ENCODE measurements at places on chromosomes 11 and 22.

- DNase-seq = peak; percentile 61
These were observed 24.8 kb downstream of the PTPRJ start for GRCh38 chr11:48005136-48005535.

DNA sequence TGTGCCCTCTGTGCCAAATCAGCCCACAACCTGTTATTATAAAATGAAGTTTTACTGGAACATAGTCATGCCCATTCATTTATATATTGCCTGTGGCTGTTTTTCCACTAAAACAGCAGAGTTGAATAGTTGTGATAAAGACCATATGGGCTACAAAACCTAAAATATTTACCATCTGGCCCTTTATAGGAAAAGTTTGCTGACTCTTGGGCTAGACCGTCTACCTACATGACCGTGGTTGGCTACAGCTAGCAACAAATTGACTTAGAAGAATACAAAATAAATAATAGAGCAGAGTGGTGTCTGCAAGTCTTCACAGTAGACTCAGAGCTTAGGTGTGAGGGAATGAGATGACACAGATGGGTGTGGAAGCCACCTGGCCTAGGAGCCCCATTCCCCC is 11.2 kb upstream of the IL18BP start:
- no peak for DNase-seq

GRCh38 chr11:35089666-35090065 is 49.3 kb upstream of the CD44 start:
- no peak for DNase-seq

DNA sequence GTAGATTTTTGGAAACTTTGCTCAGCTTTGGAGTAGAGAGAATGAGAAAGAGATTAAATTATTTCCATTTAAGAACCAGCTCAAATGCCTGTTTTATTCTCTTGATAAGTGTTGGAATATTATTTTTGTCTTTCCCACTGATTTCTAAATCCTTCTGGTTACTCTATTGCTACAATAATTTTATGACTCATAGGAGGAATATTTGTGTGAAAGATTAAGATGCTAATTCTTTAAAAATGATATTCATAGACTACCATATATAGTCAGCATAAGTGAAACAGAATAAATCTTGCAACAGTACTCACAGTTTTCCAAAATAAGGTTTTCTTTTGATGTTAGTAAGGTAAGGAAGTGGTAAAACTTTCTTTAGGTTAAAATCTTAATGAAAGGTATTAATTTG is 60.9 kb downstream of the YAP1 start:
- DNase-seq = no peak

DNA sequence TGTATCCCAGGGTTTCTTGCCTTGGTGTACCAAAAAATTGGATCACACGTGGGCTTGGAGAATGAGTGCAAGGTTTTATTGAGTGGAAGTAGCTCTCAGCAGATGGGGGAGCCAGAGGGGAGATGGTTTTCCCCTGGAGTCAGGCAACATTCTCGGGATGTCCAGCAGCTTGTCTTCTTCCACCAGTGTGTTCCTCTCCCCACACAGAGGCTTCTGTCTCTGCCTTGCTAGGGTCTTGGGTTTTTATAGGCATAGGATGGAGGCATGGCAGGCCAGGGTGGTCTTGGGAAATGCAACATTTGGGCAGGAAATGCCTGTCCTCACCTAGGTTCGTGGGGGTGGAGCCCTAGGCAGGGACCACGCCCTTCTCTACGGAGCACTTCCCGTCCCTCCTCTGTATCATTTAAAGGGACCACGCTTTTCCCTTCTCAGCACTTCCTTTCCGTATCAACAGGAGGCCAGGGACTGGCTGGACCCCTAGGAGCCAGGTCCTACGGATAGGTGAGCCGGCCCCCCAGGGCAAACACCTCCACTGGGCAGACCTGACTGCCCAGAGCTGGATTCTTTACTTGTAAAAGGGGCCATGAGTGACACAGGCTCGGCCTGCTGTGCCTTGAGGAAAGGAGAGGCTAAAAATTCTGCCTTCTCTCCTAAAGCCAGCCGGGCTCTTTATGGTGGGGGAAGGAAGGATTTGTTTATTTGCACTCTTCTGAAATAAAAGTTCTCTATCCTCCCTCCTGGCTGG is 55.3 kb upstream of the CCDC188 start:
- DNase-seq = peak; percentile 58

DNA sequence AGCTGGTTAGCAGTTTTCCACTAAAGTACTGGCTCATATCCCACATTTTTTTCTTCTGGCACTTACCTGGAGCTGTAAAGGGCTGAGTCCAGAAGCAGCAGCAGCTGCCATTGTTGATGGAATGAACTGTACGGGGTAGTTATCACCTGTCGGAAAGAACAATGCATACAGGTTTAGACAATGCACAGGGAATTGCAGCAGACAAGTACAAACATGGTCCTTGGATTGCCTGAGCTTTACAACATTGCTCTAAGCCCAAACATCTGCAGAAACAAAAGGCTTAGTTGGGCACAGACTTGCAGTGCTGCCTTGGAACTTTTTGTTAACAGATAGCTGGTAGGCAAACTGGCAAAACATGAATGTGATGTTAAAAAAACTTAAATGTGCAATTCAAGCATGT is 258.8 kb downstream of the SOX6 start:
- no peak for DNase-seq

- DNase-seq = no peak
These were observed 8.6 kb downstream of the PPP6R3 start for GRCh38 chr11:68469122-68469521.

DNA sequence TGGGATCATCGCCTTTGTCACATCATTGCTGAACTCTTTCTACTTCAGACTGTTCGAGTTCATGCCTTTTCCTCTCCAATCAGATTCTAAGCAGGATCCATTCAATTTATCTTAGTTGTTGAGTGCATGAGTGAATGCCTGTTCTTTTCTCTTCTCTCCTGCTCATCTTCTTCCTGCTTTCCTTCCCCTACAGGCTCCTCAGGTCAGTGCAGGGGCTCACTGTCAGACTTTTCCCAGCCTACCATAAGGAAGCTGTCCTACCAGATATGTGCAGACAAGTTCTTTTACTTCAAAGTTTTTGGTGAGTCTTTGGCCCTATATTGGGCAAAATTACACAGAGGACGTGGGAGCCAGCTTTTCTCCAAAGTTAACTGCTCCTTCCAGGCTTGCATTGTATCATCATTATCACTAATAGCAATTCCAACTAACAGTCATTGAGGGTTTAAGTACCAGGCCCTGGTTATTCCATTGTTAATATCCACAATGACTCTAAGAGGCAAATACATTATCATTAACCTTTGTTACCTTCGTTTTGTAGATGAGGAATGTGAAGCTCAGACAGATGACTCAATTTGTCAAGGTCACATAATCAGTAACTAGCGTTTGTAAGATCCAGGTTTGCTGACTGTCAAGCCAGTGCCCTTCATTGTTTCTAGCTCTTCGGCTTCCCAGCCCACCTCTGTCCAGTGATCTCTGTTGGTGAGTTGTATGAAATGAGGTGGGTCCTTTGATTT is 30.4 kb downstream of the OR6Q1 start:
- DNase-seq = no peak

- DNase-seq = no peak
These were observed 24.0 kb downstream of the TRIM66 start for GRCh38 chr11:8658321-8659057.

DNA sequence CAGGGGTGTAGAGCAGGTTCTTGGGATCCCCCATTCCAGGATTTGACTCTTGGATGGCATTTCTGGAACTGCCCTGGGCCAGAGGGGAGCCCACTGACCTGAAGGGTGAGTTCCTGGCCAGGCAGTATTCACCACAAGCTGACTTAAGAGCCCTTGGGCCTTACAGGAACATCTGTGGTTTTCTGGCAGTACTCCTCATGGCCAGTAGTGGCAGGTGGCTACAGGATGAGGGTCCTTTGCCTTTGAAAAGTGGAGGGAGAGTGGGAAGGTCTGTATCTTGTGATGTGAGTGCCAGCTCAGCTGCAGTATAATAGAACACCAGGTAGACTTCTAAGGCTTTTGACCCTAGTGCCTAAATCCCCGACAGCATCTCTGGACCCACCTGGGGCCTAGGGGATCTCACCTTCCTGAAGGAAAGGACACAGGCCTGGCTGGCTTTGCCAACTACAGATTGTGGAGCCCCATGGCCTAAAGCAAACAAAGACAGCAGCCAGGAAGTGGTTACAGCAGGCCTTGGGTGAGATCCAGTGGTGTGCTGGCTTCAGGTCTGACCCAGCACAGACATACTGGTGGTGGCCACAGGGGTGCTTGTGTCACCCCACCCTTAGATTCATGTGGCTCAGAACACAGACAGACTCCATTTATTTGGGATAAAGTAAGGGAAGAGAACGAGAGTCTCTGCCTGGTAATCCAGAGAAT is 9.0 kb downstream of the OR51S1 start:
- no peak for DNase-seq

- no peak for DNase-seq
These were observed 663 bp upstream of the LARGE2 start for GRCh38 chr11:45921561-45922424.

DNA sequence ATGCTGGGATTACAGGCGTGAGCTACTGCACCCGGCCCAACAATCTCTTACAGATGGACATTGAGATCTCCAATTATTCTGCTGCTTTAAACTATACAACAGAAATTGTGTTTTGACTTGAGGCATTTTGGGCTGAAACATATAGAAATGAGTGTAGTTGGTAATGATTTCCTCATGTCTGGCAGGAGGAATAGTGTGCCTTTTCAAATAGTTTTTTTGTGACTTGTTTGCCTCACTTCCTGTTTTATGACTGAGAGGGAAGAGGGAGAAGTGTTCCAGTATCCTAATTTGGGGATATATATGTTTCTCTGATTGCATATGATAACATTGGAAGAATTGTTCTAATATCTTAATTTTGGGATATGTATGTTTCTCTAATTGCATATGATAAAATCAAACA is 40.2 kb downstream of the EP300 start:
- no peak for DNase-seq

- DNase-seq = no peak
These were observed 48.5 kb upstream of the PPP2R1B start for GRCh38 chr11:111814557-111815320.

DNA sequence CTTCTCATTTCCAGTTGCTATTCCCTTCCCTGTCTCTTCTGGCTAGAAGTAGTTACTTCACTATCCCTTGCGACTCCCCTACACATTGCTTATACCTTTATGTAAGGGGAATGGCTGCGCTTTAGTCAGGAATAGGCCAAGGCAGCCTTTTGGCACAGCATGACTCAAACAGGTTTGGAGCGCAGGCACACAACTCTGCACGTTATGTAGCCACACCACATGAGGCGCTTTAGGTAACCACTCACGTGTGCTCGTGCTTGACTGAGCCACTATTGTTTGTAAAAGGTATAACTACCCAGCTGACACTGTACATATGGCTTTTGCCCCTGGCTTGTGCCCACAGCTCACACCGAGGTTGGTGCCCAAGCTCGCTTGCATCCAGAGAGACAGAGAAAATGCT is 46.7 kb upstream of the LIPT2 start:
- DNase-seq = no peak

DNA sequence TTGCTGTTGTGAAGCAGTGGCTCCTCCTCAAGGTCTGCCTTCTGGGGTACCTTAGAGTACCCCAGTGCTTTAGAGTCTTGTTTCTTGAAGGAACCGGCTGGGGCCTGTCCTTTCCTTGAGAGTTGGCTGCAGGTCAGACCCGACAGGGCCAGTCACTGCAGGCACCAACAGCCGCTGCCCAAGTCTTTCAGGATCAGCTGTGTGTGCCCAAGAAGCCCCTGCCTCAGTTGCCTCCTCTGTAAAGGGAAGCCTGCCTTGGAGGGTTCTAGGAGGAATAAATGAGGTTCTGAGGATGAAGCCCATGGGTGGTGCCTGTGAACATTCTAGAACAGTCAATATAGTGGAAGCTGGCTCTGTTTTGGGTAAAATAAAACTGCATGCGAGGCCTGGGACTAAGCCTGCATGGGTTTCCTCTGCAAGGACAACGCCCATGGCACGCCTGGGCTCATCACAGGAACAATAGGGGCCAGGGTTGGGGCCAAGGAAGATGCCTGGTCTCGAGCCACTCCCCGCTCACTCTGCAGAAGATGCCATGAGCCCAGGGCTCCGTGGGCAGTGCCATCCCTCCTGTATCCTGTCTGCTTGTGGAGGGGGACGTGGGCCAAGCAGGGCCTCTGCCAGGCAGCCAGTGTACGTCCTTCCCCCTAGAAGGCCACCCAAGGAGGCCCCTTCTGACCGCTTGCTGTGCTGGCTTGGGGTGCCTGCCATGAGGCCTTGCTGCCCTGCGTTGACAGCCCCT is 81.6 kb downstream of the MED15 start:
- DNase-seq = no peak

DNA sequence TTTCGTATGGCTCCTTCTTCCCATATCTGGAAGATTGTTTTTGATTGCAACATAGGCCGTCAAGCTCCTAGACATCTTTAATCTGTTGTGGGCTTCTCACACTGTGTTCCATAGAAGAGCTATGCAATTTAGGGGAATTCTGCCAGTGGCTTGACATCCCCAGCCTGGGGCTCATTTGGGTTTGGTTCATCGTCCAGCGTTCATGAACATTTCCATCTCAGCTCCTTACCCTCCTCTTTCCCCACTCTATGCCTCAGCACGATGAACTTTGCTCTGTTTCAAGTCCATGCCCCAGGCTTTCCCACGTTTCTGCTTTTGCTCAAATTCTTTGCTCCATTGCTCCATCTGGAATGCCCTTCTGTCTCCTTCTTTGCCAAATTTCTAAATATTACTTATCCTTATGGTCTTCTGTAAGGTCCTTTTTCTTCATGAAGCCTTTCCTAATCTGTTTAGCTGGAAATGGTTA is 26.1 kb upstream of the CLMP start:
- DNase-seq = no peak

DNA sequence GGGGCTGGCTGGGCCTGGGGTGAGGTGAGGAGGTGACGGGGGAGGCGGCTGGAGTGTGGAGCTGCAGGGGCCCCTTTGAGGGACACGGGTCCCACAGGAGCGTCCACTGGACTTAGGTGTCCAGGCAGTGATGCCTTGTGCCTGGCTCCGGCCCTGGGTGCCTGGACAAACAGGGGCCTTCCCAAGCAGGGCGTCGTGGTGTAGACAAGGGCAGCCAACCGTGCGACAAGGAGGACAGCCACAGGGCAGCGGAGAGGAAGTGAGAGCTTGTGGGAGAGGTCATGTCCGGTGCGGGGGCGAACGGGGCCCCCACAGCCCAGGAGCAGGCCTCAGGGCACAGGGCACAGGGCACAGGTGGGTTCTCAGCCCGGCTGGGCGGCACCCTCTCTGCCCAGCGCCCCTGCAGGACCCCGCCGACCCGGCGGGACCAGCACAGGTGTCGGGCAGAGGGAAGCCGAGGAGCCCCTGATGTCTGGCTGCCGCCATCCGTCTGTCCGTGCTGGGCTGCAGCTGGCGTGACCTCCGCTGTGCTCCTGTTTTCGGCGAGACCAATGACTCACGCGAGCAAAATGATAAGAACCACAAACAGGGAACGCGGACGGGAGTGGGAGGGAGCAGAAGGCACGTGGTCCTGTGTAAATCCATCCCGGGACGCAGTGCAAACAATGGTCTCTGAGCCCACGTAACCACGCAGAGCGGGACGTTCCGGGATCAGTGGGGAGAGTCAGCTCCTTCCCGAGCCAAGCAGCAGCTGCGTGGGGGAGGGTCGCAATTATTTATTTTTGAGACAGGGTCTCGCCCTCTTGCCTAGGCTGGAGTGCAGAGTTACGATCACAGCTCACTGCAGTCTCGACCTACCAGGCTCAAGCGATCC is 49.1 kb upstream of the A4GALT start:
- no peak for DNase-seq

- no peak for DNase-seq
These were observed 193.6 kb downstream of the AASDHPPT start for GRCh38 chr11:106271086-106271485.
